ENCODE measurements at places on chromosomes 12 and 14.

DNA sequence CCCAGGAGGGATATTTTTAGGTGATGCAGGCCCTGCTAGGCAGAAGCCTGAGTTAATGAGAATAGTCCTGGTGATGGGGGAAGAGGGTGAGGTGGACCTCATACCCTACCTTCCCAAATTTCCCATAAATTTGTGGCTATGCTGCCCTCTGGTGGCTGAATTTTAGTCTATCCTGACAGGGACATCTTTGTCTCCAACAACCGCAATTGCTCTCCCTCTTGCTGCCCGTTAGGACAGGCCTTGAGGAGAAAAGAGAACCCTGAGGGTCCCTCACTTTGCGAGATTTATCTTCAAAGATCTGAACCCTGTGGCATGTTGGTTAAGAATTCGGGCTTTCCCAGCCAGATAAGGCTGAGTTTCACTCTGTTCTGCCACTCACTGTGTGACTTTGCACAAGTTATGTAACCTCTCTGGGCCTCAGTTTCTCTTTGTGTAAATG is 9.8 kb upstream of the ZNF385A start:
- DNase-seq: no peak

DNA sequence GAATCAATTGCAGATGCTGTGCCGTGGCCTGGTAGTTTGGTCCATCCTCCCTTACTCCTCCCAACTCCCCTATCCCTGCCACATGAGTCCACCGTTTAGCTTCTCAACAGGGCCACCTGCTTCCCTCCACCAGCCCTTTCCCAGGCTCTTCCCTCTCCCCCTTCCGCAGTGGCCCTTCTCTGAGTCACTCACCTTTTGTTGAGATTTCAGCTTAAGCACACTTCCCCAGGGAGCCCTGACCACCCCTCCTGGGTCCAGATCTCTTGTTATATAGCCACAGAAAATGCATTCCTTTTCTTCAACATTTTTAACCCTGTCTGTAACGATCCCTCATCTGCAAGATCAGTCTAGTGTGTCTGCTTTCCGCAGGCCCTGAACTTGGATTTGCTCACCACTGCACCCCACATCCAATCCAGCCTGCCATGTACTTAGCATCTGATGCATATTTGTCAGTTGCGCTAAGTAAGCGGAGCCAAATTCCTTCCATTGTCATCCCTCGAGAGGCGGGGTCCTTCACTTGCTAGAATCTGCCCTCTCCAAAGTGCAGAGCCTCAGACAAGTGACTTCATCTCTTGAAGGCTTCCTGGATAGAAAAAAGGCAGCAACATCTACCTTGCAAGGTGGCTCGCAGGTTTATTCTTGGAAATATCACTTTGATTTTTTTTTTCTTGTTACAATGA is 41.1 kb downstream of the TMEM63C start:
- no peak for DNase-seq

DNA sequence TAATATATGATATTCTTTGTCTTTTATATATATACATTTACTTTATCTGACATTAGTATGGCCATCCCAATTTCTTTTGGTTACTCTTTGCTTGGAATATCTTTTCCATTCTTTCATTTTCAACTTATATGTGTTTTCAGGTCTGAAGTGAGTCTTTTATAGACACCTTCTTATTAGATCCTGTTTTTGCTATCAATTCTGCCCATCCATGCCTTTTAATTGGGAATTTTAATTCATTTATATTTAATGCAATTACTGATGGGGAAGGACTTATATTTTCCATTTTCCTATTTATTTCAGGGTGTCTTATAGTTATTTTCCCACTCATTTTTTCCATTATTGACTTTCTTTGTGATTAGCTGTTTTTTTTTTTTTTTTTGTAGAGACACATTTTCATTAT is 43.4 kb downstream of the GABARAPL1 start:
- no peak for DNase-seq

GRCh38 chr14:83133981-83134645 is 1600.5 kb upstream of the SEL1L start:
- DNase-seq: no peak

GRCh38 chr12:79023261-79023660 is 158.7 kb downstream of the SYT1 start:
- no peak for DNase-seq

- no peak for DNase-seq
Measured at GRCh38 chr14:105528586-105529318, 2.4 kb downstream of the TMEM121 start.

DNA sequence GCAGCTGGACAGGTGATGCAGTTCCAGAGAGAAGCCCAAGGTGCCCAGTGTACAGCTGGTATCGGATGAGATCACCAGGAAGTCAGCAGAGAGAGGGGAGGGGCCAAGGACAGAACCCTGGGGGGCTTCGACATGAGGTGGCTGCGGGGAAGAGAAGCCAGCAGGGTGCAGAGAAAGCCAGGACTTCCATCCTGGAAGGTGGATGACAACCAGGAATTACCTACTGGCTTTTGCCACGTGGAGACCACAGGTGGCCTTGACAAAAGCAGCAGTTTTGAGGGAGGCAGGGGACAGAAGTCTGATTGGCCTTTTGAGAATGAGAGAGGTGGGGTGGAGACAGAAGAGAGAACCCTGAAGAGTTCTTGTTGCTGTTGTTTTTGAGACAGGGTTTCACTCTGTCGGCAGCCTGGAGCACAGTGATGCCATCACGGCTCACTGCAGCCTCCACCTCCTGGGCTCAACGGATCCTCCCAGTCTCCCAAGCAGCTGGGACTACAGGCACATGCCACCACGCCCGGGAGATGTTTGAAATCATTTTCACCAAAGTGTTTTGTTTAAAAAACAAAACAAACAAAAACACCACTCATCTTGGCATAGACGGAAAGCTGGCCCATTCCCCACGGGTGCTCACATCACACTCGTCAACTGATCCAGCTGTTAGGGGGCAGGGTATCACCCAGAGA is 35.2 kb downstream of the CDC42BPB start:
- no peak for DNase-seq
